Upper lobe of right lung (tissue), 1 donor: ENCODE measurements at places on chromosomes 7 and 10. TPM values are rescaled to one million over a fixed set of nuclear protein-coding genes. Genes with fewer than 3 reads are reported as not detected.
A peak's percentile ranks its signal among the peaks of the same experiment; 100 is the strongest.

OR6B1 gene
- not detected for total RNA-seq

VWDE gene
- total RNA-seq: 0.90 TPM

ADAM22 gene
- 4.3 TPM for total RNA-seq

RFC2 gene
- 16.3 TPM for total RNA-seq

AGR3 gene
- total RNA-seq: 37.2 TPM

NPM3 gene
- total RNA-seq: 18.0 TPM

ANXA8L1 gene
- total RNA-seq: 34.6 TPM

STAMBPL1 gene
- 6.8 TPM for total RNA-seq

SCIN gene
- total RNA-seq: 14.3 TPM

- H3K36me3 ChIP-seq: no peaks in the 10 kb centered on the region
- no peaks in the 10 kb centered on the region for H3K4me1 ChIP-seq
- peaks cover 9% of the 10 kb centered on the region for H3K27me3 ChIP-seq
- no peak for DNase-seq
- no peak overlapping the region for H3K27ac ChIP-seq
Measured at GRCh38 chr10:117740691-117741222, 198.2 kb downstream of the EMX2 start.

DNA sequence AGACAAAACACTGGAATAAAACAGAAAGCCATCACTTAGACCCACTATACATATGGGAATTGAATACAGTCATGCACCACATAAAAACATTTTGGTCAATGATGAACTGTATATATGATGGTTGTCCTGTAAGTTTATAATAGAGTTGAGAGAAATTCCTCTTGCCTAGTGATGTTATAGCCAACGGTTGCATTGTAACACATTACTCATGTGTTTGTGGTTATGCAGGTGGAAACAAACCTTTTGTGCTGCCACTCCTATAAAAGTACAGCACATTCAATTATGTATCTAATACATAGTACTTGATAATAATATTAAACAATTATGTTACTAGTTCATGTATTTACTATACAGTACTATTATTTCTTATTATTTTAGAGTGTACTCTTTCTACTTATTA lies 381.2 kb upstream of the MBL2 start:
- no peaks in the 10 kb centered on the region for H3K27me3 ChIP-seq
- no peak overlapping the region for H3K27ac ChIP-seq
- no peaks in the 10 kb centered on the region for H3K36me3 ChIP-seq

DNA sequence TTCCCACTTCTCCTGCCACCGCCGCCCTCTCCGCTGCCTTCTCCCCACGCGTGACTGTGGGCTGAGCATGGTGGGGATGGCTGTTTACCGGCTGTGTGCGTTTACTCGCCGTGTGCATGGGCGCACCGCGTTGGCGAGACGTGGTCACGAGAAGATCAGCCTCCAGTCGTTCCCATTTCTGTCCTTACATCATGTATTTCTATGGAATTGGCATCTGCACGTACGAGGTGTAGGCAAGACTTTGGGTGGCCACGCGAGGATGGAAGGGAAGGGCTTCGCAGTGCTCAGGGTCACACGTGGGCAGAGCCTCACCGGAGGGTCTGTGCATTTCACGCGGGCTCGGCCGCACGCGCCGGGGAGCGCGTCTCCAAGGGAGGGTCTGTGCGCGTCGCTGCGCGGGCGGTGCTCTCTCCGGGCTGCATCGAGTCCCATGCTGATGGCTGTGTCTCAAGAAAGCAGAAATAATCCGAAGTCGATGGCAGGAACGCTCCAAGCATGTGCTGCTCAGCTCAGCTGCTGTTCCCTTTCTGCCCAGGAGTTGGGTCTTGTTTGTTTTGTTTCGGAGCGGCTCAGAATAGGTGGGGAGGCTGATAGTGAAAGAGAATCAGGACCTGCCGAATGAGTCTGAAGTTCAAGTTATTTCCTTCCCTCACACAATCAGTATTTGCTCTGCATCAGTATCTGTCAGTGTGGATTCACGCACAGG lies 973 bp downstream of the CAMK1D start:
- H3K27me3 ChIP-seq: peaks cover 13% of the 10 kb centered on the region
- peak overlapping the region; percentile 75 for H3K4me3 ChIP-seq
- no peaks in the 10 kb centered on the region for H3K36me3 ChIP-seq

DNA sequence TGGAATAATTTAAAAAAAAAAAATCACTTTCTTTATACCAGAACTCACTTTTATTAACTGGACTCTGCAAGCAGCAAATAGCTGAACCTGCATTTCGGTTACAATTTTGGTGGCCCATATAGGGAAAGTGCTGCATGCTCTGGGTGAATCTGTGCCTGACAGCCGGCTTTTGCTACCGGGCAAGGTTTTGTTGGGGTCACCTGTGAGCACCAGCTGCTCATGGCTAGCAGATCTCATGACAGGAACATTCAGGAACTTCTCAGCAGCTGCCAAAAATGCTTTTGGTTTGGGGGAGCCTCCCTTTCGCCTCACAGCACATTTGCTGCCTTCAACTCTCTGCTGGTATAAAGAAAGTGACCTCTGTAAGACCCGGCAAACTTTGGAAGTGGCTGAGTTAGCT lies 13.2 kb upstream of the CREB3L2 start:
- no peak for DNase-seq
- no peak overlapping the region for H3K4me3 ChIP-seq
- no peaks in the 10 kb centered on the region for H3K4me1 ChIP-seq
- H3K36me3 ChIP-seq: no peaks in the 10 kb centered on the region

- no peak overlapping the region for H3K27ac ChIP-seq
- no peaks in the 10 kb centered on the region for H3K36me3 ChIP-seq
- H3K4me1 ChIP-seq: no peaks in the 10 kb centered on the region
- no peak overlapping the region for H3K4me3 ChIP-seq
- no peak for DNase-seq
Measured at GRCh38 chr10:107059872-107060271, 104.6 kb downstream of the SORCS1 start.

DNA sequence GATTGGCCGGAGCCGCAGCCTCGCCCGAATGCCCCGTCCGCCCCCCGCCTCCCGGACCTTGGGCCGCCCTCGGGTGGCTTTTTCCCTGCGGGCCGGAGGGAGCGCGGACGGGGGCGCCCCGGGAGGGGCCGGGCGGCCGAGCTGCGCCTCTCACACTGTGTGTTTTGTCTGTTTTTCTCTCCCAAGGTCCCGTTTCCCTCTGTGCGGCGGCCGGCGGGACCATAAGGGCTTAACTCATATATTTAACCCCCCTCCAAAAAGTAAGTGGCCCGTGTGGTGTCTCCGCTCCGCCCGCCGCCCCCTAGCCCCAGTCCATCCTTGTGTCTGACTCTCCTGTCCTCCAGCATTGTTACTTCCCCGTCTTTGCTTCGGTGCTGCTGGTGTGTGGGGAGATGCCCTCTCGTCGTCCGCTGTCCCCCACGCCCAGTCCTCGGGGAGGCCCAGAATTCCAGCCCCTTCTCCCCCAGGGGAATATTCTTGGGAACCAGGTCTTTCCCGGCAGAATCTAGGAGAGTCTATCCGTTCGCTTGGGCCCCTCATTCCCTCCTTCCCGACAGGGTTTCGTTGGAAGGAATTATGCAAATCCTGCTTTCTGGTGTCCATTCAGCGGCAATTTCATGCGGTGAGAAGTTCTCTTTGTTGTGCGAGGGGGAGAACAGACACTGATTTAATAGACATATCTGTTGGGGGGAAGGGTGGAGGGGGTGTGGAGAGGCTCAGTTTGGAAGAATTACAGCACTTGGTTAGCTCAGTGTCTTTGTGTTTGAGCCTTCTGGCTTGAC lies 1.3 kb downstream of the LCOR start:
- H3K4me1 ChIP-seq: peaks cover 44% of the 10 kb centered on the region
- no peaks in the 10 kb centered on the region for H3K36me3 ChIP-seq
- peak overlapping the region; percentile 84 for H3K27ac ChIP-seq
- H3K4me3 ChIP-seq: peak overlapping the region; percentile 85
- DNase-seq: no peak

- H3K27me3 ChIP-seq: no peaks in the 10 kb centered on the region
- H3K4me3 ChIP-seq: no peak overlapping the region
- no peaks in the 10 kb centered on the region for H3K36me3 ChIP-seq
- DNase-seq: no peak
Measured at GRCh38 chr7:18530224-18531179, 35.0 kb downstream of the HDAC9 start.

DNA sequence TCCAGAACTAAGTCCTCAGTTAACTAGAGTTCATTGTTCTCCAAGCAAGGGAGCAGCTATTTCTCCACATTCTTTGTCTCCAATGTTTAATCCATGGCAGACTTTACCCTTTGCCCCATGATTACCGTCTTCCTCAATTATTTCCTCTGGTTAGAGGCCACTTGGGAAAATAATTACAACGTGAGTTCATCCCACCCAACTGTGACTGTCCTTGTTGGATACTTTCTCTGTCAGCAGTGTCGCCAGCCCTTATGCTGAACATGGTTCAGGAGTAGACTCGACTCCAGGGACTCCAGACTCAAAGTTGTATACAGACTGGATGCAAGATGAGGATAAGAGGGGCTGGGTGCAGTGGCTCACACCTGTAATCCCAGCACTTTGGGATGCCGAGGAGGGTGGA lies 17.1 kb upstream of the SEPHS1 start:
- no peaks in the 10 kb centered on the region for H3K27me3 ChIP-seq
- no peak for DNase-seq
- no peak overlapping the region for H3K27ac ChIP-seq
- H3K36me3 ChIP-seq: no peaks in the 10 kb centered on the region

DNA sequence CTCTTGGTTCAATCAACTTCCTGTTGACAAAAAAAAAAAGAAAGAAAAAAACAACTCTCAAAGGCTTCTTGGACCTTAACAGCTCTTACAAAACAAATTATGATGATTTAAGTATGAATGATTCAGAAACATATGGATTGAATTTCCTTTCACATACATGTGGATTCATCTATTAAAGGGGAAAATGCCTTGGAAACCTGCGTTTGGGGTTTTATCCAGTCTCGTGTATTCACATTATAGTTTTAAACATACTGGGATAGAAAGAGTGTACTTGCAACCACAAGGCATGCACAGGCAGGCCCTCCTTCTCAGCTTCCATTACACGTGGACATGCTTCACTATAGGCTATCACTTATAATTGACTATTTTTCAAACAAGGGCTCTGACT lies 286.7 kb downstream of the INHBA start:
- DNase-seq: no peak
- no peak overlapping the region for H3K27ac ChIP-seq
- no peaks in the 10 kb centered on the region for H3K36me3 ChIP-seq
- H3K4me3 ChIP-seq: no peak overlapping the region
- no peaks in the 10 kb centered on the region for H3K4me1 ChIP-seq

GRCh38 chr7:23220690-23221305 lies 25.8 kb upstream of the GPNMB start:
- DNase-seq: no peak
- no peaks in the 10 kb centered on the region for H3K36me3 ChIP-seq
- H3K4me3 ChIP-seq: no peak overlapping the region
- H3K4me1 ChIP-seq: no peaks in the 10 kb centered on the region
- no peak overlapping the region for H3K27ac ChIP-seq

DNA sequence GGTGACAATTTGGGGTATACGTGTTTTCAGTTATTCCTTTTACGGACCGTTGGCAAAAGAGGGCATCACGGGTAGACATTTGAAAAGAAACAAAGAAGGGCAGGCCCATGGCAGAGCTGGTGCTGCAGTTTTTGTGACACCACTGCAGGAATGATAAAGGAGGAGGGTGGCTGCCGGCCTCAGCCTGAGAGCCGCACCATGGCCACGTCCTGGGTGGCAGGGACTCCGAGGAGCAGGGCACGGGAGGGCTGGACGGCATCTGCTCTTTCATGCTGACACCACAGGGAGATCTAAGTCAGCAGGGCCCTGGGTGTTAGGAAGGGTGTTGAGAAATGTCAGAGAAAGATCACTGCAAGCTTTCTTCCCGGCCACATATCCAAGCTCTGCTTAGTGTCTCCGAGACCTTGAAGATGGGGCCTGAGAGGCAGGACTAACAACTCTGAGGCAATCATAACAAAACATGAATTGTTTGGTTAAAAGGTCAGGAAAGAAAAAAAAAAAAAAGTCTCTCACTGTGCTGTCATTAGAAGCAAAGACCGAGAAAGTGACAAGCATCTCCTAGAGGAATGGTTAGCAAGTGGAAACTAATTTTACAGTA lies 36.6 kb downstream of the INSYN2A start:
- H3K27ac ChIP-seq: no peak overlapping the region
- no peak overlapping the region for H3K4me3 ChIP-seq
- no peak for DNase-seq
- no peaks in the 10 kb centered on the region for H3K27me3 ChIP-seq
- H3K4me1 ChIP-seq: peaks cover 5% of the 10 kb centered on the region

DNA sequence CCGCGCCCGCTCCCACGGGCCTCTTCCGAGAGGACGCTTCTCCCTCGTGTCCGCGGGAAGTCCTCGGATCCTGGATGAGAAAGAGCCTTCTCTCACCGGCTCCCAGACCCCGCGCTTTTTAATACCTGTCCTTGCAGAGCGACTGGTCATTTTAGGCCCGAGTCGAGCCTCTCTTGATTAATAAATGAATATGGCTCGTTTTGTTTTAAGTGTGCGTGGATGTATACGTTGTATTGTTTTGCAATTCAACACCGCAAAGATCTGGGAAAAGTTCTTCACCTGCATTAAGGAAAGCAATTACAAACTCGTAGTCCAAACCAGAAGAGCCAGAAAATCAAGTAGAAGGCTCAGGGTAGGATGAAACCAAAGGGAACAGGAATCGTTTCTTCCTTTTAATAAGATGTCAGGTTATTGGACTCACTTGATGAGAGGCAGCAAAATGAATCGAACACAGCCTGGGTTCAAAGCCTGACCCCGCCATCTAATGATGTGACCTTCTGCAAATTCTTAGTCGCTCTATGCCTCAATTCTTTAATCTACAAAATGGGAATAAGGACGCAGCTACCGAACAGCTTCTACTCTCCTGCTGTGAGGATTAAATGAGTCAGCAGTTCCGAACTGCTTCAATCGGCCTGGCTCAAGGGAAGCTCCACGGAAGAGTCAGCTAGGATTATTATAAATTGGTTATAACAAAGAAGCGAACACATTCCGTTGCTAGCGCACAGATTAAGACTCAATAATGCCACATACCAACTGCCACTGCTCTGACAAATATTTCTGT lies 277.8 kb upstream of the NEBL start:
- no peaks in the 10 kb centered on the region for H3K36me3 ChIP-seq
- H3K4me1 ChIP-seq: no peaks in the 10 kb centered on the region
- no peak for DNase-seq
- peak overlapping the region; percentile 88 for H3K27ac ChIP-seq
- H3K27me3 ChIP-seq: peaks cover 12% of the 10 kb centered on the region

- no peaks in the 10 kb centered on the region for H3K36me3 ChIP-seq
- H3K4me3 ChIP-seq: no peak overlapping the region
- H3K27me3 ChIP-seq: no peaks in the 10 kb centered on the region
Measured at GRCh38 chr10:78372806-78373205, 339.1 kb downstream of the RPS24 start.

- no peak for DNase-seq
- no peaks in the 10 kb centered on the region for H3K4me1 ChIP-seq
- H3K27me3 ChIP-seq: no peaks in the 10 kb centered on the region
- H3K36me3 ChIP-seq: no peaks in the 10 kb centered on the region
- H3K4me3 ChIP-seq: no peak overlapping the region
Measured at GRCh38 chr10:66940965-66941364, 15.1 kb downstream of the LRRTM3 start.

GRCh38 chr10:116044801-116045248 lies 228.2 kb downstream of the GFRA1 start:
- H3K27me3 ChIP-seq: no peaks in the 10 kb centered on the region
- H3K27ac ChIP-seq: no peak overlapping the region
- no peak for DNase-seq

GRCh38 chr7:24630596-24630995 lies 57.3 kb downstream of the PALS2 start:
- no peak overlapping the region for H3K27ac ChIP-seq
- H3K4me1 ChIP-seq: no peaks in the 10 kb centered on the region
- no peak for DNase-seq
- H3K27me3 ChIP-seq: no peaks in the 10 kb centered on the region
